Fibroblast of skin of abdomen (primary cell): ENCODE measurements at places on chromosomes 12 and 14.

DNA sequence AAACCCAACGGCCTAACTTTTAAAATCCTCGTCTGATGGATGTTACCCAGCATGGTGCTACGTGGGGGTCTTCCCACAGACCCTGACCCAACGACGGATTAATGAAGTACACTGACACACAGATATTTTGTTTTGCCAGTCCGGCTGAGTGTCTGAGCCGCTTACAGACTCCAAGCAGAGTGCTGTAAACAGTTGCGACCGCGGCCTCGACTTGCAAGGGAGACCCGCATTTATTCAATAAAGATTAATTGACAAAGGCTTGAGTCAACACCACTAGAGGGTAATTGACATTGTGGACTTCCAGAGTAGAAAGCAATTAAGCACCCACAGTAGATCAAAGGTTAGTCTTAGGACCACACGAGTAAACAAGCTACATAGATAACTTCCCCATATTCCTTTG, 1042.4 kb downstream of the AACS start:
- DNase-seq, result no peak

DNA sequence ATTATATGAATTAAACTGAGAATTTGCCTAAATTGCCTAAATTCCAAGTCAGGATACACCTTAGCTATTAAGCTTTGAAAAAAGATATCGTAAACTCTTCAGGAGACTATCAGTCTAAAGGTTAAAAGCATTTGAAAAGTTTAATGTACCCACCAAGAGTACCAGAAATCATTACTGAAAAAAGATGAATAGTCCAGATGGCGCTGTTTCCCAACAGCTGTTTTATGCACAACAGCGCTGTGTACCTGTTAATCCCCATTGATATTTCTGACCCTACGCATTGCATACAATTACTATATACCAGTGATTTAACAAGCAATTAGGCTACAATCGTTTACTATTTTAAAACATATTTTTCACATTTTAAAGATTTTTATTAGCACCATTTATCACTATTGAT, 185.0 kb downstream of the PLCZ1 start:
- no peak for DNase-seq

DNA sequence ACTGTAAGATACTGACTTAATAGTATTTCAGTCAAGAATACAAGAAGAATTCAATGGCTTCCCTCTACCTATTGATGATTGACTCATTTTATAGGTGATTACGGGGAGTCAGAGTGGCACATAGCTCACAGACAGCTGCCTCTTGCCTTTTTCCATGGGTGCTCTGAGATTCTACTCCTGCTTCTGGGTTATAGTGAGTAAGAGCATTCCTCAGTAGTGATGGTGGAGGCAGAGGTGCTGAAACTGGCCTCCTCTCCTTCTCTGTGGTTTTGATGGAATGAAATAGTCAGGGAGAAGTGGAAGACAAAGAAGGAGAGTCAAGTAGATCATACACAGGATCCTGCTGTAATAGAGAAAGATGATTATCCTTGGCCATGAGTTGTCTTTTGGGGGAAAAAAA, 438.2 kb upstream of the FAR2 start:
- peak; percentile 94 for DNase-seq

GRCh38 chr14:24249230-24250021, 7.0 kb upstream of the TINF2 start:
- no peak for DNase-seq

GRCh38 chr12:97267594-97268202, 194.9 kb upstream of the RMST start:
- DNase-seq, result no peak

DNA sequence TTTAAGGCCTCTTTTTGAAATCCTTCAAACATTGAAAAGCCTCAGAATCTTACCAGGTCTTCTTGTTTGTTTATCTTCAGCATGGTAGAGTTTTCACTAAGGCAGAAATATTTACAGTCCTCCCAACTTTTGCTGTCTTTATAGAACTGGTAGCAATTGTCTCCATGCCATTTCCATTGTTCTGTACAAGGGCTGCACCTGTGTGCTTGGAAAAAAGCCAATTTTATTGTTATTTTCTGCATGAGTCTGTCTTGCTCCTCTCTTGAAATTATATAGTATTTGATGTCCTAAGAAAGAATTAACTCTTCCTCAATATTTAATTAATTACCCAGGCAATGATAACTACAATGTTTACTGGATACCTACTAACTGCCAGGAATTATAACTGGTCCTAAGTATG, 23.3 kb downstream of the CLEC1A start:
- no peak for DNase-seq

DNA sequence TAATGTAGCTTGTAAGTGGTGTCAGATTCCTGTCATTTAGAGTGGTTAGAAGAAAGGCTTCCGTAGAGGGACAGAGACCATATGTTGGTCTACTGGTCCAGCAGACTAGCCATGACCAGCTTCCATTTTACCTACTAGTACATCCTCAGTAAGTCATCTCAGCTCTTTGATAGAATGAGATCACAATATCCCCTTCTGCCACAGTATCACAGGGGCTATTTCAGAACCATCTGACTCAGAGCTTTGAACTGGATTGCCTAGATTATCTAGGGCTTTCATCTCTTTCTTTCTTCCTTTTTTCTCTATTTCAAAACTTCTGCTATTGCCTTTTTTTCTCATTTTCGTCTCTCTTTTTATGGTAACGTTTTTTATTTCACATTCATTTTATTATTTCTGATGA, 4.7 kb downstream of the ZDHHC17 start:
- peak; percentile 6 for DNase-seq

- DNase-seq, result peak; percentile 17
Measured at GRCh38 chr12:76489737-76490136, 69.8 kb downstream of the OSBPL8 start.

GRCh38 chr14:29814156-29815015, 113.3 kb downstream of the PRKD1 start:
- DNase-seq, result no peak
